Stomach (tissue), 19 donors: ENCODE measurements at places on chromosomes 12 and 14. TPM values are rescaled to one million over a fixed set of nuclear protein-coding genes. Genes with fewer than 3 reads are reported as not detected.
A peak's percentile ranks its signal among the peaks of the same experiment; 100 is the strongest.

GRCh38 chr12:19273482-19274330 is 144.2 kb downstream of the PLEKHA5 start:
- H3K4me1 ChIP-seq = peaks cover 11% of the 10 kb centered on the region
- peak; percentile 72 for DNase-seq
- no peaks in the 10 kb centered on the region for H3K27me3 ChIP-seq
- no peak overlapping the region for H3K27ac ChIP-seq
- H3K4me3 ChIP-seq = no peak overlapping the region

DNA sequence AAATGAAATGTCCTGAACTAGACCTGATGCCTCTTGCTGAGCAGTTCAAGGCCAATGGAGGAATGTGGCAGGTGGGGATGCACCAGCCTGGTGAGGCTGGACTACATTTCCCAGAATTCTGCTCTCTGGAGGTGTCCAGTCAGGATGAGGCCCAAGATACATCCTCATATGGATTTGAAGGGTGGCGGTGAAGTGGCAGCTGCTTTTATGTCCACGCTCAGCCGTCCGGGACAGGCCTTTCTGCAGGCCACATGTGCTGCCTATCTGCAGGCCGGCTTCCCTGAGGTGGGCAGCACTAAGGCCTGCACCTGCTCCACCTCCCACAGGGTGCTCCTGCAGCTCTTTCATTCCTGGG is 230.2 kb downstream of the BCL11B start:
- DNase-seq = peak; percentile 7
- no peak overlapping the region for H3K4me3 ChIP-seq
- H3K27ac ChIP-seq = no peak overlapping the region
- no peaks in the 10 kb centered on the region for H3K4me1 ChIP-seq

- no peak overlapping the region for H3K27ac ChIP-seq
- no peak for DNase-seq
- H3K36me3 ChIP-seq = no peaks in the 10 kb centered on the region
- H3K4me3 ChIP-seq = no peak overlapping the region
- H3K27me3 ChIP-seq = no peaks in the 10 kb centered on the region
Measured at GRCh38 chr12:99627459-99627858, 20.1 kb upstream of the GARIN6 start.

- H3K36me3 ChIP-seq = no peaks in the 10 kb centered on the region
- no peak overlapping the region for H3K27ac ChIP-seq
- H3K27me3 ChIP-seq = peaks cover 12% of the 10 kb centered on the region
- H3K4me3 ChIP-seq = no peak overlapping the region
Measured at GRCh38 chr14:72699443-72699842, 194.5 kb downstream of the DPF3 start.

DNA sequence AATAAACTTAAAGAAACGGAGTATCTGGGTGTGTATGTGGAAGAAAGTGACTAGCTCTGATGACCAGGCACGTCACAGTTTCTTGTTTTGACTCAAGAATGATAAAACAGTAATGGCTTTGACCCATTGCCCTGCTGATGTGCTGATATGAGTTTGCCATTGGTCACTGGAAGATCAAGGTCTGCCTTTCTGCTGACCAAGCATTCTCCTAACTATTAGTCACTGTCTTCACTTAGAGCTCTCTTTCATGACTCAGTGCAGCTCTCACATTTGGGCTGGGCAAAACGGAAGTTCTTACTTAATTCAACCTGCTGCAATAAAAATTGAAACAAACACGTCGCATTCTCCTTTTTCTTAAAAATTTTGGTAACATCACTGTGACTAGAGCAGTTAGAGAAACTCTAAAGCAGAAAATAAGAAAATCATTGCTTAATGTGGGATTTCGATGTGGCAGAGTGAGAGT is 366.7 kb downstream of the BTG1 start:
- peaks cover 22% of the 10 kb centered on the region for H3K4me1 ChIP-seq
- no peak overlapping the region for H3K4me3 ChIP-seq
- peak; percentile 66 for DNase-seq
- H3K27ac ChIP-seq = peak overlapping the region; percentile 59
- no peaks in the 10 kb centered on the region for H3K27me3 ChIP-seq
- no peaks in the 10 kb centered on the region for H3K36me3 ChIP-seq

DNA sequence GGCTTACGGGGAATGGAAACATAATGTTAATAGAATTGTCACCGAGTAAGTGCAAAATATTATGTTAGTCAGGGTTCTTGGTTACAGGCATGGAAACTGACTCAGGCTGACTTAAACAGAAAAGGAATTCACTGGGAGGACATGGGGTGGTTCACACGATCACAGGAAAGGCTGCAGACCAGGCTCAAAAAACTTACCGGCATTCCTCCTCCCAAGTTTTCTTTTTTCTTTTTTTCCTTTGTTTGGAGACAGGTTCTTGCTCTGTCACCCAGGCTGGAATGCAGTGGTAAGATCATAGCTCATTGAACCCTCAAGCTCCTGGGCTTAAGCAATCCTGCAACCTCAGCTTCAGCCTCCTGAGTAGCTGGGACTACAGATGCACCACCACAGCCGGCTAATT is 11.9 kb upstream of the UBE2N start:
- no peak for DNase-seq
- no peaks in the 10 kb centered on the region for H3K36me3 ChIP-seq

DNA sequence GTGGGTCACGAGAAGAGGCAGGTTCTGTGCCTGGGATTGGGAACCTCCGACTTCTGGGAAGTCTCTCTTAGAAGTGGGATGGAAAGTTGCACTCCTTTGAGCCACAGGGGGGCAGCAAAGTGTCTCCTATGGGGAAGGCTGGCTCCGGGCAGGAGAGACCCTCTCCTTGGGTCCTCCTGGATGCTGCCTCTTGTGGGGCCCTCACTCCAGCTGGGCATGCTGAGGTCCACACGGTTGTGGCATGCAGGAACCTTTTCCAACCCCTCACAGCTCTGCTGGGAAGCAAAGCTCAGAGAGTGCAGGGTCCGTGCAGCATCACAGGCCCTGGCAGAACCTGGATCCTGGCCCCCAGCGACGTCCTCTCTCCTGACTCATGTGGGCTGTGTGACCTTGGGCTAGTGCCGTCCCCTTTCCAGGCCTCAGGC is 17.4 kb downstream of the SDSL start:
- no peak overlapping the region for H3K27ac ChIP-seq
- peaks cover 55% of the 10 kb centered on the region for H3K27me3 ChIP-seq
- peak; percentile 39 for DNase-seq
- no peak overlapping the region for H3K4me3 ChIP-seq
- no peaks in the 10 kb centered on the region for H3K36me3 ChIP-seq

- no peaks in the 10 kb centered on the region for H3K36me3 ChIP-seq
- H3K4me3 ChIP-seq = no peak overlapping the region
- no peak for DNase-seq
- H3K27ac ChIP-seq = no peak overlapping the region
Measured at GRCh38 chr14:68040633-68041369, 221.2 kb downstream of the RAD51B start.

DNA sequence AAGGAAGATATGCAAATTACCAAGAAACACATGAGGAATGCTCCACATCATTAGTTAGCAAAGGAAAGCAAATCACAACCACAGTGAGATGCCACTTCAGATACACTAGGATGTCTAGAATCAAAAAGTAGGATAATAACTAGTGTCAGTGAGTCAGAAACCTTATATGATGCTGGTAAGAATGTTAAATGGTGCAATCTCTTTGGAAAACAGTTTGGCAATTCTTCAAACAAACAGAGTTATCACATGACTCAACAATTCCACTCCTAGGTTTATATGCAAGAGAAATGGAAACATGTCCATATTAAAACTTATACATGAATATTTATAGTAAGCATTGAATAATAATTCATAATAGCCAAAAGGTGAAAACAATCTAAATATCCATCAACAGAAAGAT is 220.9 kb downstream of the FOXG1 start:
- no peak overlapping the region for H3K27ac ChIP-seq
- no peaks in the 10 kb centered on the region for H3K4me1 ChIP-seq
- no peak for DNase-seq
- no peaks in the 10 kb centered on the region for H3K27me3 ChIP-seq

- H3K27me3 ChIP-seq = no peaks in the 10 kb centered on the region
- peak; percentile 49 for DNase-seq
- peaks cover 34% of the 10 kb centered on the region for H3K4me1 ChIP-seq
- no peaks in the 10 kb centered on the region for H3K36me3 ChIP-seq
Measured at GRCh38 chr14:25111061-25111601, 61.2 kb upstream of the STXBP6 start.

DNA sequence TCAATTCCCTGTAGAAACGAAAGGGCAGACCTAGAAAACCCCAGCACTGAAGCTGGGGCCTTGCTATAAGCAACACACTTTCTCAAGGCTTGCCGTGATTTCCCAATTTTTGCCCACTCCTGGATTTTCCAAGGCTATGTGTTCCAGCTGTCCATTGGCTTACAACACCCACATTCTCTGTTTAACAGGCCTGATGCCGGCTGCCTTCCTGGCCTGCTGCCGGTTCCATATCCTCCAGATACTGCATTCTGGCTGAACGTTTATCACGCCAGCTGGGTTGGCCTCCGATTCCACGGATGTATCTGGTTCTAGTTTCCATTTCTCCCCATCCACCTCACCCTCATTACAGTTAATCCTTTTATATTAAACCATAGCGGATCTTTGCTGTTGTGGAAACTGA is 2.0 kb upstream of the PCNX1 start:
- DNase-seq = peak; percentile 77
- no peaks in the 10 kb centered on the region for H3K27me3 ChIP-seq
- no peak overlapping the region for H3K4me3 ChIP-seq
- no peaks in the 10 kb centered on the region for H3K36me3 ChIP-seq
- peak overlapping the region; percentile 98 for H3K27ac ChIP-seq
- H3K4me1 ChIP-seq = peaks cover 26% of the 10 kb centered on the region

DNA sequence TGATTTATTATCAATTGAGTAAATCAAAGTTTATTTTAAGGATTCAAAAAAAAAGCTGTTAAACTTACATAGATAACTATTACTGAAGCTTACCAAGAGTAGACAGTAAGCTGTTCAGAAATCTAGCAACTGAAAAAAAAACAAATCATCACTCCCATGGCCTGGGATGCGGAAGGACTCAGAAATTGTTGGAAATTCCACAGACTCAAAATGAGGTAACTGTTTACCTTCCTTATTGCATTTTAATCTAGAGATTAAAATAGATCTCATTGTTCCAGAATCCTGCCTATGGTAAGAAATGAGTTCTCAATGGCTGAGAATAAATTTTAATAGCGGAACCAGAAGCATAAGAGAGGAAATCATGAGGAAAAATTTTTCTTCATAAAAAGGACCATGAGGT is 87.2 kb downstream of the PPM1H start:
- H3K4me1 ChIP-seq = peaks cover 17% of the 10 kb centered on the region
- no peaks in the 10 kb centered on the region for H3K36me3 ChIP-seq
- no peak overlapping the region for H3K4me3 ChIP-seq
- DNase-seq = no peak

- H3K4me3 ChIP-seq = no peak overlapping the region
- no peak for DNase-seq
- H3K27me3 ChIP-seq = no peaks in the 10 kb centered on the region
- no peak overlapping the region for H3K27ac ChIP-seq
Measured at GRCh38 chr12:53265783-53266182, 2.3 kb upstream of the ESPL1 start.

- H3K27ac ChIP-seq = no peak overlapping the region
- peaks cover 19% of the 10 kb centered on the region for H3K4me1 ChIP-seq
- no peak for DNase-seq
- no peaks in the 10 kb centered on the region for H3K27me3 ChIP-seq
Measured at GRCh38 chr14:104437703-104438102, 141.9 kb upstream of the C14orf180 start.

- peaks cover 15% of the 10 kb centered on the region for H3K4me1 ChIP-seq
- H3K36me3 ChIP-seq = no peaks in the 10 kb centered on the region
- no peaks in the 10 kb centered on the region for H3K27me3 ChIP-seq
- no peak overlapping the region for H3K4me3 ChIP-seq
- no peak overlapping the region for H3K27ac ChIP-seq
Measured at GRCh38 chr12:5511644-5512600, 80.0 kb downstream of the NTF3 start.

- H3K36me3 ChIP-seq = peaks cover 37% of the 10 kb centered on the region
- no peaks in the 10 kb centered on the region for H3K27me3 ChIP-seq
- no peak overlapping the region for H3K4me3 ChIP-seq
- DNase-seq = no peak
Measured at GRCh38 chr12:27651201-27651600, 45.0 kb upstream of the REP15 start.

- H3K4me3 ChIP-seq = peak overlapping the region; percentile 92
- DNase-seq = peak; percentile 87
- H3K27ac ChIP-seq = peak overlapping the region; percentile 84
Measured at GRCh38 chr12:96194971-96195844, 1.0 kb downstream of the ELK3 start.

GRCh38 chr14:39442293-39442692 is 10.1 kb upstream of the FBXO33 start:
- DNase-seq = no peak
- no peak overlapping the region for H3K4me3 ChIP-seq
- no peaks in the 10 kb centered on the region for H3K4me1 ChIP-seq
- no peaks in the 10 kb centered on the region for H3K36me3 ChIP-seq
- no peak overlapping the region for H3K27ac ChIP-seq

- no peaks in the 10 kb centered on the region for H3K36me3 ChIP-seq
- no peak for DNase-seq
- no peak overlapping the region for H3K27ac ChIP-seq
- H3K4me3 ChIP-seq = no peak overlapping the region
- no peaks in the 10 kb centered on the region for H3K27me3 ChIP-seq
Measured at GRCh38 chr14:90842726-90843125, 26.5 kb upstream of the TTC7B start.

- H3K27me3 ChIP-seq = no peaks in the 10 kb centered on the region
- H3K4me3 ChIP-seq = no peak overlapping the region
- H3K4me1 ChIP-seq = peaks cover 5% of the 10 kb centered on the region
- DNase-seq = no peak
- no peak overlapping the region for H3K27ac ChIP-seq
- H3K36me3 ChIP-seq = no peaks in the 10 kb centered on the region
Measured at GRCh38 chr12:41286426-41286825, 98.3 kb downstream of the PDZRN4 start.

- no peaks in the 10 kb centered on the region for H3K27me3 ChIP-seq
- no peaks in the 10 kb centered on the region for H3K36me3 ChIP-seq
- peaks cover 4% of the 10 kb centered on the region for H3K4me1 ChIP-seq
- DNase-seq = no peak
- H3K4me3 ChIP-seq = no peak overlapping the region
Measured at GRCh38 chr14:51185180-51185579, 54.9 kb upstream of the TMX1 start.

Gene IL31
- total RNA-seq = not detected

Gene MYH6
- 0.37 TPM for total RNA-seq

Gene MYF5
- total RNA-seq = not detected

Gene HOXC12
- total RNA-seq = not detected

Gene CAPZA3
- total RNA-seq = 1.8 TPM

Gene CMA1
- 1.7 TPM for total RNA-seq

Gene CD69
- 12.5 TPM for total RNA-seq

Gene RNASE4
- 124 TPM for total RNA-seq
